Bladder microvascular endothelial cell (primary cell): ENCODE measurements at places on chromosomes 16 and 17. TPM values are rescaled to one million over a fixed set of nuclear protein-coding genes. Genes with fewer than 3 reads are reported as not detected.

The CDRT15L2 gene
- total RNA-seq = not detected in 2 replicates

The PDE6G gene
- total RNA-seq = 0.81 and 3.5 TPM in 2 replicates

The MYH2 gene
- total RNA-seq = not detected in 2 replicates

The PPY gene
- not detected in 2 replicates for total RNA-seq

The OTOP2 gene
- not detected in 2 replicates for total RNA-seq

The CCL5 gene
- under 0.01 and 1.8 TPM in 2 replicates for total RNA-seq

The CAPNS2 gene
- 0.81 and 2.2 TPM in 2 replicates for total RNA-seq

The PRSS21 gene
- 0.32 and 1.7 TPM in 2 replicates for total RNA-seq

The TMEM106A gene
- total RNA-seq = 0.81 and 4.0 TPM in 2 replicates

The CDH8 gene
- total RNA-seq = under 0.01 and 0.50 TPM in 2 replicates

The SLC35G6 gene
- total RNA-seq = not detected in 2 replicates

The OR1F1 gene
- not detected in 2 replicates for total RNA-seq

The RILP gene
- total RNA-seq = 10.1 and 12.3 TPM in 2 replicates

The PLD6 gene
- 1.3 and 2.4 TPM in 2 replicates for total RNA-seq

The PROCA1 gene
- total RNA-seq = 0.57 and 1.1 TPM in 2 replicates

The CTRB2 gene
- total RNA-seq = not detected in 2 replicates

The SCGB1C2 gene
- not detected in 2 replicates for total RNA-seq

The CA7 gene
- not detected in 2 replicates for total RNA-seq

The ABR gene
- total RNA-seq = 34.2 and 59.9 TPM in 2 replicates

The TBC1D3E gene
- not detected in 2 replicates for total RNA-seq

The ARL5C gene
- not detected in 2 replicates for total RNA-seq

The CDK12 gene
- total RNA-seq = 13.9 and 28.1 TPM in 2 replicates

The SDR42E2 gene
- 0.16 TPM in 1 of 2 replicates, not detected in the other for total RNA-seq

The TM4SF5 gene
- not detected in 2 replicates for total RNA-seq

The SLC5A10 gene
- under 0.01 TPM in 1 of 2 replicates, not detected in the other for total RNA-seq

The MGAT5B gene
- total RNA-seq = 0.49 and 0.50 TPM in 2 replicates

The COTL1 gene
- 75.0 and 153 TPM in 2 replicates for total RNA-seq

The DBNDD1 gene
- total RNA-seq = 1.5 and 17.5 TPM in 2 replicates

The HSF5 gene
- total RNA-seq = under 0.01 and 0.06 TPM in 2 replicates

The AOC3 gene
- total RNA-seq = 0.31 and 0.32 TPM in 2 replicates

The HS3ST2 gene
- total RNA-seq = not detected in 2 replicates

The ERN2 gene
- total RNA-seq = not detected in 2 replicates

The EPX gene
- total RNA-seq = not detected in 2 replicates

The MYH13 gene
- total RNA-seq = not detected in 2 replicates

The CNTNAP4 gene
- not detected in 2 replicates for total RNA-seq

The SAMD14 gene
- total RNA-seq = 2.9 and 14.1 TPM in 2 replicates

The SLC47A1 gene
- total RNA-seq = 0.49 and 1.4 TPM in 2 replicates

The TLK2 gene
- total RNA-seq = 37.4 and 67.5 TPM in 2 replicates

The GPR142 gene
- total RNA-seq = 0.16 and 0.19 TPM in 2 replicates
